HepG2 (cell line): ENCODE measurements at places on chromosomes 2 and 18. TPM values are rescaled to one million over a fixed set of nuclear protein-coding genes. Genes with fewer than 3 reads are reported as not detected.

The SPATS2L gene
- 154 and 165 TPM in 2 replicates for total RNA-seq

The FSHR gene
- total RNA-seq, result not detected in 2 replicates

The RPE gene
- 107 and 166 TPM in 2 replicates for total RNA-seq

The MC5R gene
- not detected in 2 replicates for total RNA-seq

The ASXL3 gene
- not detected in 2 replicates for total RNA-seq

The SERPINB10 gene
- not detected in 2 replicates for total RNA-seq

The FAM161A gene
- 3.4 and 5.0 TPM in 2 replicates for total RNA-seq

The REEP1 gene
- 0.14 and 0.27 TPM in 2 replicates for total RNA-seq

The NEUROD1 gene
- not detected in 2 replicates for total RNA-seq

The MROH2A gene
- 0.04 TPM in 1 of 2 replicates, not detected in the other for total RNA-seq

The MEIS1 gene
- 4.5 and 6.0 TPM in 2 replicates for total RNA-seq

The TMEM247 gene
- not detected in 2 replicates for total RNA-seq

The CDH20 gene
- total RNA-seq, result not detected in 2 replicates

The TDRD15 gene
- total RNA-seq, result 0.28 and 0.29 TPM in 2 replicates
